Effector memory CD8-positive, alpha-beta T cell (primary cell): ENCODE measurements at places on chromosomes 16 and 17.

DNA sequence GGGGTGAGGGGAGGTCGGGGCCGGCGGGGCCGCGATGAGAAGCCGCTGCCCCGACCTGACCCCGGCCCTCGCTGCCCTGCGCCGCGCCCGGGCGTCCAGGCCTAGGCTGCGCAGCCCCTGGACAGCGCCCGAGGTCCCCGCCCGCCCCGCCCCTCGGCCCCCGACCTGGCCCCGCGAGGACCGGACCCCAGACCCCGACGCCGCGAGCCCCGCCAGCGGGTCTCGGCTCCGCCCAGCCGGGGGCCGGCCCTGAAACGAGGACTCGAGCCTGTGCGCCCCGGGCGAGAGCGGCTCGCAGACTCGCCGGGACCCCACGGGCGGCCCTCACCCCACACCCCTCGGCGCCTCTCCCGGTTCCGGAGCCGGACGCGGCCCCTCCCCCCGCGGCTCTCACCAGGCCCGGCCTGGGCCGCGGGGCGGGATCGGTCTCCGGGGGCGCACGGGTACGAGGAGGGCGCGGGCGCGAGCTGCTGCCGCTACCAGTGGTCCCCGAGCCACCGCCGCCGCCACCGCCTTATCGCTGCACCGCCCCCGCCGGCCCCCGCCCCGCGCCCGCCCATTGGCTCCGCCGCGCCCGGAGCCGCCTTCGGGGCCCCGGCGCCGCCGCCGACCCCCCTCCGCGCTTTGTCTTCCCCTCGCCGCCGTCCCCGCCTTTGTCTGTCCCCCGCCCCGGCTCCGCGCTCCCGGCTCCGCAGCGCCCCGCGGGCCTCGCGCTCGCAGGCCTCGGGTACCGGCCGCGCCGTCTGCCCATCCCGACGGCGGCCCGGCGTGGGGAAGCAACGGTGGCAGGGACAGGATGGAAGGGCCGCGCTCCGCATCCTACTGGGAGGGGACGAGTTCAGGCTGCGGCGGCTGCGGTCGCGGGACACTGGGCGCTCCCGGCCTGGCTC lies at the start of gene LIMD2:
Gene LIMD2, minus strand, starts transcription at position 488 of the 890 bp plus-strand sequence. CDS start 827 bp downstream, outside the sequence.
- H3K4me1 ChIP-seq: peaks cover 66% of the 10 kb centered on the region
- peaks cover 80% of the 10 kb centered on the region for H3K36me3 ChIP-seq
- H3K27ac ChIP-seq: peak within 1 kb of the TSS; percentile 99
- H3K4me3 ChIP-seq: peak within 1 kb of the TSS; percentile 98
- DNase-seq: peak; percentile 71

DNA sequence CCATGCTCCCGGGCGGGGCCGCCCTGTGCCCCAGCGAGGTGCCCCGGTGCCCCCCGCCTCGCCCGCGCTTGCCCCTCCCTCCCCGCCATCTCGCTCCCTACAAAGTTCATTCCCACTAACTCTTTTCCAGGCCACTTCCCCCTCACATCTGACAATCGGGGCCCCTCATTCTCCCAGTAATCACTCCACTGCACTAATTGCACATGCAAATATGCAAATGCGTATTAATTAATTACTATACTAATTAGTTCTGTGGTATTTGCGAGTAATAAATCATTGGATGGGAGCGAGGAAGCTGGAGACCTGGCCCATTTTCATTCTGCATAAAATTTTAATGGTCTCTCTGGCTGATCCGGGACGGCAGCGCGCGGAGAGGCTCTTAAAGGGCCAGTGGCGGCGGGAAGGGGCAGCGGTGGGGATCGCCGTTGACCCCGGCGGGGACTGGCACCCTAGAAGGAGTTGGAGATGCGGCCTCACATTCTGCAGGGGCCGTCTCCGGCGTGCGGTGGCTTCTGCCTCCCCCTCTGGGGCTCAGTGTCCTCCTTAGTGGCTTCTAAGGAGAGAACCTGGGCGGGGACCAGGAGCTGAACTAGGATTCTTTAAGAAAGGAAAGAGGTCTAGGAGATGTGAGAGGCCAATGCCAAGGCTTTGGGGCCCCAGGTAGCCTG lies 8.4 kb upstream of the PPP1R1B start:
- DNase-seq: no peak
- H3K4me3 ChIP-seq: peak overlapping the region; percentile 83
- H3K27ac ChIP-seq: peak overlapping the region; percentile 75
- H3K27me3 ChIP-seq: peaks cover 27% of the 10 kb centered on the region

- no peak for DNase-seq
- H3K4me1 ChIP-seq: peaks cover 17% of the 10 kb centered on the region
- no peaks in the 10 kb centered on the region for H3K27me3 ChIP-seq
Measured at GRCh38 chr17:38361694-38362465, 10.2 kb downstream of the SOCS7 start.

- DNase-seq: no peak
- H3K4me3 ChIP-seq: no peak overlapping the region
- H3K27ac ChIP-seq: no peak overlapping the region
- no peaks in the 10 kb centered on the region for H3K36me3 ChIP-seq
- H3K27me3 ChIP-seq: peaks cover 16% of the 10 kb centered on the region
Measured at GRCh38 chr16:83843657-83844056, 35.9 kb downstream of the HSBP1 start.
